ENCODE measurements at places on chromosomes 13 and 19.
A peak's percentile ranks its signal among the peaks of the same experiment; 100 is the strongest.

DNA sequence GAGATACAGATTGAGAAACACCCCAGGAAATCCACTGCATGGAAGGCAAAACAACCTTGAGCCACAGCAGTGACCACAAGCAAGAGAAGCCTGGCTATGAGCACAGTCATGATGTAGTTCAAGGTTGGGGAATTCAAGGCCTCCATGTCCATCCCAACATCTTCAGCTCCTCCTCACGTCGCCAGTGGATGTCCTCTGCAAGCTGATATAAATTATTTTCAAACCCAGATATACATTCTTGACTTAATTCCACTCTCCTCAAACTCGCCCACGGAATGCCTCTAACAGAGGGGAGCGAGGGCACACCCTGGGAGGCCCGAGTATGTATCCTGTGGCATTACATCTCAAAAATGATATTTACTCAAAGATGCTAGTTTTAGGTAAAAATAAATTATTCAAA, 105.5 kb downstream of the SHISA2 start:
- no peaks in the 10 kb centered on the region for H3K36me3 ChIP-seq
- H3K4me3 ChIP-seq, result no peak overlapping the region
- H3K4me1 ChIP-seq, result peaks cover 2% of the 10 kb centered on the region

- H3K4me3 ChIP-seq, result no peak overlapping the region
- no peak for DNase-seq
- H3K4me1 ChIP-seq, result peaks cover 8% of the 10 kb centered on the region
- no peak overlapping the region for H3K27ac ChIP-seq
- no peaks in the 10 kb centered on the region for H3K36me3 ChIP-seq
Measured at GRCh38 chr19:18029617-18030338, 21.8 kb downstream of the ARRDC2 start.

DNA sequence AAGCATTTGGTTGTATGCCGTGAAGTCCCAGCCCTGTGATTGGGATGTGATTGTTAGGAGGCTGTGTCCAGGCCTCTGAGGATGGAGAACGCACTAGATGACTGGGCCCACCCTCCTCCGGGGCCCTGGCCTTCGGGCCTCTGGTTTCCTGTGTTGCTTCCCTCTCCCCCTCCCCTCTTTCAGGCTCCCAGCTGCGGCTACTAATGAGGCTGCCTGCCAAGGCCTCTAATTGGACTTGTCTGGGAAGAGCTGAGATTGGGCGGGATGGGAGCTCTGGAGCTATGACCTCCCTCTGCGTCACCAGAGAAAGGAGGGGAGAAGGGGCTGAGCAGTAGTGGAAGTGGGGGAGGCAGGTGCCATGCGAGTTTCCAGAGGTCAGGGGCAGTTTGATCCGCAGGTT, 9.9 kb downstream of the PTH2 start:
- H3K36me3 ChIP-seq, result no peaks in the 10 kb centered on the region
- no peak for DNase-seq
- no peak overlapping the region for H3K27ac ChIP-seq
- H3K4me3 ChIP-seq, result no peak overlapping the region

DNA sequence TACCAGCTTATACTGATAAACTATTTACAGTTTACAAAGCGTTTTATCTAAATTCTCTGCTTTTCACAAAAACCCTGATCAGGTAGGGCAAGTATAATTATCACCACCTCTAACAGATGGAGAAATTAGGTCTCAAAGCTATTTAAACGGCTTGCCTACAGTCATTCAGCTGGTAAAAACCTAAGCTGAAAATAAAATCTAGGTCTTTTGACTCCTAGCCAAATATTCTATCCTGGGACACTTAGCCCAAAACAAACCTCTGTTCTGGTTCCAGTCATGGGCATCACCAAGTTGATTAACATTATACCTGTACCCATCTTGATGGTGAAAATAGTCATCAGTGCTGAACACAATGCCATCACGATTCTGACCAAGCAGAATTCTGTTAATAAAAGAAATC, 11.4 kb downstream of the N4BP2L2 start:
- peaks cover 36% of the 10 kb centered on the region for H3K36me3 ChIP-seq
- no peak for DNase-seq
- H3K4me1 ChIP-seq, result peaks cover 17% of the 10 kb centered on the region
- H3K27ac ChIP-seq, result no peak overlapping the region

DNA sequence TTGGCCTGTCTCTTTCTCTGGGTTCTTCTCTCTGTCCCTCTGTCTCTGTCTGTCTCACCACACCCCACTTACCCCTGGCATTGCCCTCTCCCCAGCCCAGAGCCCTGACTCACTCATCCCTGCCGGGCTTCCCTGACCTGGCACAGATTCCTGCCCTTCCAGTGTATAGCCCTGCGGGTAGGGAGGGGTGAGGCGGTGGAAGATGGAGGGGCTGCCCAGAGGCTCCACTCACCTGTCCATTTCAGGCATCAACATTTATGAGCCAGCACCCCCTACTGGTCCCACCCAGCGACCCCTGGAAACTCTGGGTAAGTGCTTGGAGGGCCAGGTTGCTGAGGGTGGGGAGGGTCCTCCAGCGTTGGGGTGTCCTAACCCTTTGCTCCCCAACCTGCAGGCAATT, 1.0 kb downstream of the NCCRP1 start:
- no peak for DNase-seq
- H3K27ac ChIP-seq, result no peak overlapping the region
- no peak overlapping the region for H3K4me3 ChIP-seq
- H3K27me3 ChIP-seq, result no peaks in the 10 kb centered on the region
- no peaks in the 10 kb centered on the region for H3K4me1 ChIP-seq

DNA sequence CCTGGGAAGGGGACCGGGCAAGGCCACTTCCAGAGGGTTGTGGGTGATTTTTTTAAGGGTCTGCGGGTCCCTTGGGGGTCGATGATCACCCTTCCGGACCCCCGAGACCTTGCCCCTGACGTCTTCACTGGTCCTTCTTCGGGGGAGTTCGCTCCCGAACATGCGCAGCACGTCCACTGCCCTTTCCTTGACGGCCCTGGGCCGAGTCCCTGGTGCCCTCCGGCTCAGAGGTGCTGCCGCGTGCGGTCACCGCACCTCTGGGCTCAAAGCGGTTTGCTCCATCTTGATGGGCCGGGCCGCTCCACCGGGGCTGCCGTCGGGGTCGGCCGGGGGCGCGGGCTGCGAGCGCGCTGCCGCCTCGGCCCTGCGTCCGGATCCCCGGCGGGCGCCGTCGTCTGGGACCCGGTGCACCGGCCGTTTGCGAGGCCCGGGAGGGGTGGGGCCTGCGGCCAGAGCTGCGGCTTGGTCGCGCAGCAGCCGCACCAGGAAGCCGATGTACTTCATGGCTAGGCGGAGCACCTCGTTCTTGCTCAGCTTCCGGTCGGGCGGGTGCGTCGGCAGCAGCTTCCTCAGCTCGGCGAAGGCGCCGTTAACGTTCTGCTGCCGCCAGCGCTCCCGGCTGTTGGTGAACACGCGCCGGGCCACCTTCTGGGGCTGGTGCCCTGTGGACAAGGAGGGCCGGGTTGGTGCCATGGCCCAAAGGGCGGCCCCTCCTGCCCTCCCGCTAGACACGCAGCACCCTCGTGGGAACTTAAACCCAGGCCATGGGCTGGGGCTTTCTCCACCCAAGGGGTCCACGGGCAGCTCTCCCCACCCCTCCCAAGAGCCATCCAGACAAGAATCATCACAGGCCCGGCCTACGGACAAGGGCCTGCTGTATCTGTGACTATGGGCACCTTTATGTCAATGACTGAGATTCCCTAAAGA, 3.3 kb downstream of the LYL1 start:
- peaks cover 9% of the 10 kb centered on the region for H3K27me3 ChIP-seq
- peak; percentile 84 for DNase-seq
- H3K4me3 ChIP-seq, result peak overlapping the region; percentile 16
- H3K36me3 ChIP-seq, result no peaks in the 10 kb centered on the region
- H3K27ac ChIP-seq, result peak overlapping the region; percentile 90
- peaks cover 36% of the 10 kb centered on the region for H3K4me1 ChIP-seq

DNA sequence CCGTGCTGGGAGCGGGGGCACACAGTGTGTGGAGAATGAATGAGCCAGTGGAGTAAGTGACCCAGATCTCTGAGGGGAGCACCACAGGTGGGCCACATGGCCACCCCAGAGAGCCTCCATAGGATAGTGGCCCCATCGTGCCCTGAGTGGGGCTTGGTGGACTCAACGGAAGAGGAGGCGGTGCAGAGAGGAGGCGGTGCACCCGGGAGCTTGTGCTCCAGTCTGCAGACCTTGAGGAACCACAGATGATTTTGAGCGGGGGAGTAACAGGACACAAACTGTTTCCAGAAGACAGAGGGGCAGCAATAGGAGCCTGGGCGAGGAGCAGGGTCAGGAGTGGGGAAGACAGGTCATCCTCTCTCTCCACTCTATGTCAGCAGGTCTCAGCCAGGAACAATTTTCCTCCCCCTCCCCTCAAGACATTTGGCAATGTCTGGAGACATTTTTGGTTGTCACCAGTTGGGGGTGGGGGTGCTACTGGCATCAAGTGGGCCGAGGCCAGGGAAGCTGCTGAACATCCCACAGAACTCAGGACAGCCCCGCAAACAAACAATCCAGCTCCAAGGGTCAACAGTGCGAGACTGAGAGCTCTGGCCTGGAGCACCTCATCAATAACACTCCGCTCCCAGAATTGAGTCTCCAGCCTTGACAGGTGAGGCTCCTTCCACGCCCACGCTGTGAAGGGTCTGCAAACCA, 182.2 kb downstream of the USP12 start:
- no peak overlapping the region for H3K27ac ChIP-seq
- no peaks in the 10 kb centered on the region for H3K36me3 ChIP-seq
- H3K4me3 ChIP-seq, result no peak overlapping the region

- H3K4me3 ChIP-seq, result no peak overlapping the region
- no peak for DNase-seq
- no peaks in the 10 kb centered on the region for H3K4me1 ChIP-seq
- H3K27ac ChIP-seq, result no peak overlapping the region
Measured at GRCh38 chr13:60435762-60436374, 38.8 kb downstream of the TDRD3 start.

Data from DND-41 (cell line).